Activated effector memory CD4-positive, alpha-beta T cell treated with Interleukin-2 at 50 U/mL for 16 hours (primary cell): ENCODE measurements at places on chromosomes 4 and X.

DNA sequence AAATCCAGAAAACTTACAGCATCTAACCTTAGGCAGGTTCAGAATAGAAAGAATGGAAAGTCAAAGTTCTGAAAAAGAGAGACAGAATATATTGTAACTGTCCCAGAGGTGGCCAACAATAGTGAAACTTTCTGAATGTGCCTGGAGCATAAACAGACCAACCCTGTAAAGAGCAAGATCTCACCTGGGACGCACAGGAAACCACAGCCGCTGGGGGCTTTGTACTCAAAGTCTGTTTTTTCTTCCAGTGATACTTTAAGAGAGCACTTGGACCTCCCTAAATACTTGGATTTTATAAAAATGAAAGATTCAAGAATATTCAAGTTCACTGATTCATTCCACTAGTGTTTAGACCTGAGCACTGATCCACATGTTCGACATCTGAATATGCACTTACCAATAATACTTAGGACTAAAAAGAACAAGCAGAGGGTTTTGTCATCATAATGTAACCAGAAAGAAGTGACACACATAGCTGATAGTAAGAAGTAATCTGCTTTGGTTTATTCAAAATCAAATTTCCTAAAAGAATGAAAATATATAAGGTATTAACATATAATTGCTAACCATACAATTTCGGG, 35.3 kb downstream of the ARAP2 start:
- DNase-seq, result peak; percentile 10

GRCh38 chr4:112119353-112119783, 25.9 kb upstream of the FAM241A start:
- DNase-seq, result no peak

- no peak for DNase-seq
Observed at GRCh38 chrX:137366018-137366633, 199.8 kb upstream of the ZIC3 start.

- DNase-seq, result no peak
Observed at GRCh38 chr4:138255917-138256597, 13.9 kb upstream of the SLC7A11 start.

GRCh38 chrX:103789004-103789403, 12.4 kb downstream of the PLP1 start:
- DNase-seq, result no peak

- DNase-seq, result no peak
Observed at GRCh38 chr4:14719053-14719452, 283.2 kb upstream of the CPEB2 start.
